ENCODE measurements at places on chromosomes 12 and 14. TPM values are rescaled to one million over a fixed set of nuclear protein-coding genes. Genes with fewer than 3 reads are reported as not detected.

DNA sequence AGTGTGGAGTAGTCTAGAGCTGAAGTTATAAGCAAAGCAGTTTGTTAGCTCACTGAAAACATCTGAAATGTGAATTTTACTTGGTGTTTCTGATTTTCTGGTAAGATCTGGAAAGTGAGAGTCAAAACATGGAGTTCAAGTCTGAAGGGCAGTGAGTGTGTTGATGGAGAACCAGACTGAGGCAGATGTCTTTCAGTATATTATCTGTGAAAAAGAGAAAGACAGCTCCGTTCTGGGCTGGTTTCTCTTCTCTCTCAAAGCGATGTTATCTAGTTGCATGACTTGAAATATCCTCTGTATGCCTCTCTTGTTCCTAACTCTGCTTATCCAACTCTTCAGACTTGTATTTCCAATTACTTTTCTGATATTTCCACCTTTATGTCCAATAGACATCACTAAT, 381.9 kb upstream of the RGS6 start:
- DNase-seq, result no peak

- no peak for DNase-seq
Observed at GRCh38 chr12:68119724-68120211, 39.8 kb downstream of the IFNG start.

The LMO3 gene
- not detected for total RNA-seq

GRCh38 chr14:23569443-23570151, 2.0 kb upstream of the AP1G2 start:
- peak; percentile 81 for DNase-seq
